GM12864 (cell line): ENCODE measurements at places on chromosomes 12 and 14.

- no peak for DNase-seq
These were observed 77.1 kb downstream of the B4GALNT3 start for GRCh38 chr12:536751-537245.

DNA sequence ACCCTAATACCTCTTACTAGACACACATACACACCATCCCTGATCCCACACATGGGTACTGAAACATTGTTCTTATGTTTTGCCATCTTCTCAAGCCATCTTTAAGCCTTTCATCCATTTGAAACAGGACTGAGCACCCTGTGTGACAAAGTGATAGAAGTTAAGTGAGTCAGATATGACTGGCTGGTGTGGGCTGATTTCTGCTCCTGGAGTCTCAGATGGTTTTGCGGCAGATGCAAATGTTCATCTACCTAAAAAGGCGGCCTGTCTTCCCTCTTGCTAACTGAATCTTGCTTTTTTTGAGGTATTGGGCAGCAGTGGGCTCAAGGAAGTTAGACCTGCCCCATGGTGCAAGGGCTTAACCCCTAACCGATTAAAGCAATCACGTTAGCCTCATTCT, 30.4 kb upstream of the PKP2 start:
- no peak for DNase-seq

DNA sequence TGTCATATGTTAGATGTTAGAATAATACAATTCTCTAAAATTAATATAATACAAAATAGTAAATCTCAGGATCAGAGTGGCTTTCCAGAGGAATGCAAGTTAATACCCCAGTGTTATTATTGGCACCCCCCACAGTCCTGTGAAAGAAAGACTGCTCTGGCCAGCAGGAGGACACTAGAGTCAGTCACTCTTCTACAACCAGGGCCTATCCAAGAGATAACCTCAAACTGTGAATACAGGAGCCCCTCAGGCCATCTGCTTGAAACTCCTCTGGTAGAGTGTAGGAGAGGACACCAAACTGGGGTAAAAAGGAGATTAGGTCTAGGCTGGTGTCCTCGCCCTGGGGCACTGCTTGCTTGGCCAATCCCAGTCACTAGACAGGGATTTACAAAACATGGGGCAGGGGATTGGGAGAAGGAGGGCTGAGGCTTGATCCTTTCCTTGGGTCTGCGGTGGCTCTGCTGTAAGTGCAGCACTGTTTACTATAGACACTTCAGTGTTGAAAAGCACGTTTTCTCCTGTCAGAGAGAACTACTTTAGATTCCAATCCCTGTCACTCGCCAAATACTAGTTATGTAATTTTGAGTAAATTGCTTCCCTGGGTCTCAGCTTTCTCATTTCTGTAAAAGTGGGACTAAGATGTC, 44.5 kb upstream of the PTPRR start:
- DNase-seq: no peak

GRCh38 chr12:27013611-27014084, 536 bp downstream of the TM7SF3 start:
- DNase-seq: no peak

GRCh38 chr12:5191803-5192538, 148.3 kb downstream of the KCNA5 start:
- DNase-seq: no peak

DNA sequence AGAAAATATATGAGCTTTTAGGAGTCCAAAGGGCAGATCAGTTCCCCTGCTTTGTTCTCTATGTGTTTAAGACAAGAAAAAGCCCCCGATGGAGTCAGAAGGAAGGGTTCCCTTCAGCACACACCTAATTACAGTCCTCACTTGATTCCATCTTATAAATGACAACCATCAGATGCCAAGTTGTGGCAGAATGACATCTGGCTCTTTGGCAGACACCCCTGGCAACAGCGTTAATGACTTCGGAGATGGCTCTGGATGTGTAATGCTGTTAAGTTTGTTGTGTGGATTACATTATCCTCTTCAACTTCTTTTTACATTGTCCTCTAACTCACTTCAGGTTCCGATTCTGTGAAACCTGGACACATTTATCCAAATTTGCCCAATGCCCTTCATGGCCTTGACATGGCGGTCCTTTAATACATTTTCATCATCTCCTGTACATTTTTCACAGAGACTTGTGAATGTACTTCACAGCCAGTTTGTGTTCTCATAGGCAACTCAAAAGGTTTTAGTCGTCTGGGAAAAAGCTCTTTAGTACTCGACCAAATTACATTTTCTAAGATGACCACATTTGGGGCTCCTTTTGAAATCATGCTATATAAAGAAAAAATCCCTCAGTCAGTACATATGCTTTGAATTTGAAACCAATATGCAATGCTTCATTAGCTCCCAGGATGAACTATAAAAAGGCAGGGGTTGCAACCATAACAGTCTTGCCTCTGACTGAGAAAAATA, 667.8 kb downstream of the NOVA1 start:
- no peak for DNase-seq

DNA sequence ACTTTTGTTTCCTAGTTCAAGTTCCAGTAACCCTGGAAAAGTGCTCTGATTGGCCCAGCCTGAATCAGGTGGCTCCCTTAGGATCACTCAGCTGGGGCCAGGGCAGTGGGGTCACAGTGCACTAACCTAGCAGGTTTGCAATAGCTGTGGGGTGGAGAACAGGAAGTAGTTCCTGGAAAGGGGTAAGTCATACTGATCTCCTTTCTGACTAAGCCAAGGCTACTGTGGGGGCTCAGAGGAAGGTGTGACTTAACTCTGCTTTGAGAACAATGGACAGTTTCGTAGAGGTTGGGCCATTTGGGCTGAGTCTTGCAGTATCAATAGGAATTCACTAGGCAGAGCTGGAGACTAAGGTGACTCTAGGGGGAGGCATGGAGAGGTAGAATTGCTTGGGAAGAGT, 89.4 kb downstream of the KIF26A start:
- no peak for DNase-seq

DNA sequence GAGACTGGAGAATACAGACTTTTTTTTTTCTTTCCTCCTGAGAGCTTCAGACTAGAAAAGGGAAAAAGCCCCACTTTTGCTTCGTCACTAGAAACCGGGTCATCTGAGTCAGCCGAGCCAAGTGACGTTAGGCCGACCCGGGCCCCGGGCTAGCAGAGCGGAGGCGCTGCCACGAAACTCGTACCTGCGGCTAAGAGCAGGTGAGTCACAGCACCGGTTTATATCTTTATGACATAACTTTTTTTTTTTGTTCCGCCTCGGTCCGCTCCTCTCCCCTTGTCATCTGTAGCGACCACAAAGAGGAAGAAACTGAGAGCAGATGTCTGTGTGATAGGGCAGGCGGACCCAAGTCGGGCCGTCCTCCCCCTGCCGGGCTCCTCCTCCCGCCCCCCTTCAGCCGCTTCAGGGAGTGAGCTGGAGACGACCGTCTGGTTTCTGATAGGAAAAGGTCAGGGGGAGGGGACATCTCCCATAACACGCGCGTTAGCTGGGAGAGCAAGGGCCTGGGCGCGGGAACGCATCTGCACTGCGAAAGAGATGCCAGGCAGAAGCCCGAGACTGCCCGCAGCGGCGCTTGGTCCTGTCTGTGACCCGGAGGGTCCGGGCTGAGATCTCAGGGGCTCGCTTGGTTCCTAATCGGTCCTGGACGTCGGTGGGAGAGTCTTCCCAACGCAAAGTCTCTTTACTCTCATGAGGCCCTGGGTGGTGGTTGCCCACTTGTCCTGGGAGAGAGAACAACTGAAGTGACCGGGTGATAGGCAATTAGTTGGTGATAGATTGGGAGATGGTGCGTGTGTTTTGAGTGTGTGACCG, 586 bp downstream of the TTC6 start:
- no peak for DNase-seq

- no peak for DNase-seq
These were observed 517.0 kb downstream of the KCNH5 start for GRCh38 chr14:62528296-62528695.
